ENCODE measurements at places on chromosomes 13 and 19.
A peak's percentile ranks its signal among the peaks of the same experiment; 100 is the strongest.

DNA sequence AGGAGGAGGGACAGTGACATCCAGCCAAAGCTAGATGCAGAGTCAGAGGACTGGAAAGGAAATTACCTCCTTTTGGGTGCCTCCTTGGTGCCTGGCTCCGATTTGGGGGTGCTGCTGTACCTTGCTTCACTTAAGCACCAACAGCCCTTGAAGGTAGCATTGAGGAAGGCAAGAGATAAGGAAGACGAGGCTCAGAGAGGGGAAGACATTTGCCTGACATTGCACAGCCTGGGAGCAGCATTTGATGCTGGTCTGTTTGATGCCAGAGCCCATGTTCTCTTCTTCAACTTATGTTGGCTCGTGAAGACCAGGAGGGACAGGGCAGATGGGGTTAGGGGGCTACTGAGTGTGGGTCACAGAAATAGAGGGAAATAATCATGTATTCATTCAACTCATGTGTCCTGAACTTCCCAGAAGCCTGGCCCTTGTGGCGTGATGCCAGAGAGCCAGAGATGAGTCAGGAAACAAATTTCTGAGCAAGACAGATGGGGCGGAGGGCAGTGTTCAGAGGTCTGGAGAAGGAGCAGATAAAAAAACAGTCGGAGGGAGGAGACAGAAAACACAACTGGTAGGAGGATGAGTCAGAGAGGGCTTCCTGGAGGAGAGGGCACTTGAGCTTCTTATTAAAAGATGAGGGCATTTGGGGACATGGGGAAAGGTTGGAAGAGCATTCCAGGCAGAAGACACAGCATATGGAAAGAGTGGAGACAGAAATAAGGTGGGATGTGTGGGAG lies 3.0 kb upstream of the C19orf81 start:
- no peak for DNase-seq

DNA sequence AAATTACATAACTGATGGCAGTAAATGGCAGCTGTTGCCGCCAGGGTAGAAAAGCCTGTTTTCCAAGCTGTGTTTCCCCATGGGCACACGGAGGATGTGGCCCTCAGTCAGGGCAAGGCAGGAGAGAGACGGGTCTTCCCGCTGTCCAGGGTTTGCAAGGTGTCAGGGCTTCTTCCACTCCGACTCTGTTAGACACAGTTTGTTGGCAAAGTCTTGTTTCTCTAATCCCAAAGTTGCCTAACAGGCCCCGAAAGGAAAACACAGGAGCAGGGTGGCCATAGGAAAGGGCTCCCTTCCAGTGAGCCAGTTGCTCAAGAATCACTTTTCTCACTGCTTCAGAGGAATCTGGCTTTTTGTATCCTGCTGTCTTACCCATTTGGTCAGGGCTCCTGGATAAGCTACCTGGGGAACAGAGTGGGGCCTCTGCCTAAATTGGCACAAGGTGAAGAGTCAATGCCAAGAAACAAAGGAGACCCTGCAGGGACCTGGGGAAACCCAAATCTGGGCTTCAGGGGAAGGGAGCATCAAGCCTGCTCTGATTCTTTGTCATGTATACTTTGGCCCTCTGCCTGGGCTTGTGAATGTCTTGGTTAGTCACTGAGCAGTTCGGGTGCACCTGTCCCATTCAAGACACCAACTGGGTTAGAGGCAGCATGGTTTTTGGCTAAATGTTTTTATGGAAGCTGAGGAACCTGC lies 29.0 kb upstream of the CXCL17 start:
- DNase-seq: no peak

- DNase-seq: no peak
These were observed 45.8 kb downstream of the TGDS start for GRCh38 chr13:94550062-94550738.

DNA sequence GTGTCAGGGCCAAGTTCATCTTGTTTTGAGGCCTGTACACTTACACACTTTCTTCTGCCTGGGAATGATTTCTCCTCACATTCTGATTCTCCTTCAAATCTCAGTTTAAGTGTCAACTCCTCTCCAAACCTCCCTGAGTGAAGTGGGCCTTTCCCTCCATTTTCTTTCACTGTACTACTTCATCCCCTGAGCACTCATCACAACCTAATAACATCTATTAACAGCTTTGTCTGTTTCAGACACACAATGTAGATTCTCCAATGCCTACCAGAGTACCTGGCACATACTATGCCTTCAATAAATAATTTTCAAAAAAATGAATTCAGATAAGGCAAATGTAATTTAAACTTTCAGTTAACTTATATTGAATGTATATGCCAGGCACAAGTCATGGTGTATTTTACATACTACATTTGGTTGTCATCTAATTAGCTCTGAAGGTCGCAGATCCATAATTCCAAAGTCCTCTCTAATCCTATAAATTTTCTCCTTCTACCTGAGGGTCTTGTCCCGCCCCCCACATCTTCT lies 357 bp upstream of the COG6 start:
- no peak for DNase-seq

- no peak for DNase-seq
These were observed 650.8 kb upstream of the GPC6 start for GRCh38 chr13:92575777-92576176.

- peak; percentile 66 for DNase-seq
These were observed 52.0 kb downstream of the NWD1 start for GRCh38 chr19:16771618-16772017.

DNA sequence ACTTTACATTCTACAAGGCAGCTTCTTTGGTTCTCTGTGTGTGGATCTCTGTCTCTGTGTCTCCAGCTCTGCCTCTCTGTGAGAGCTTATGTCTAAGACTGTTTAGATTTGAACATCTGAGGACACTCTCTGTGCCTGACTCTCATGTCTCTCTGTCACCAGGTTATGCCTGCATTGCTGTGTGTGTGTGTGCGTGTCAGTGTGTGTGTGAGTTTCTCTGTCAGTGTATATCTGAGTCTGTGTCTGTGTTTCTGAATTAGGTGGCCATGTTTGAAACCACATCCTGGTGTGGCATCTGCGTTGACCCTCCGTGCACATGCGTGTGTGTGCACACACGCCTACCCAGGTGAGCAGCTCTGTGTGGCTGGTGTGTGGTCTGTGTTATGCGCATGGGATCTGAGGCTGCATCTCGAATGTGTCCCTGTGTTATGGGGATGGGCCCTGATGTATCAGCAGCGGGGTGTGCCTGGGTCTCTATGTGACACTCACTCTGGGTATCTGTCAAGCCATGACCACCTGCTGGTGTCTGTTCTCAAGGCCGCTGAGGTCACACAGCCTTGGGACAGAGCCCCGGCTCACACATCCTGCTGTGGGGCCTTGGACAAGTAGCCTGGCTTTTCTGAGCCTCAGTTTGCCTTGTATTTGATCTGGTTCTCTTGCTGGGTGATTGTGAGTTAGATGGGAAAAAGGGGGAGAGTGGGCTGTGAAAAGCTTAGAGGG lies 6.7 kb downstream of the ATP1A3 start:
- DNase-seq: no peak

DNA sequence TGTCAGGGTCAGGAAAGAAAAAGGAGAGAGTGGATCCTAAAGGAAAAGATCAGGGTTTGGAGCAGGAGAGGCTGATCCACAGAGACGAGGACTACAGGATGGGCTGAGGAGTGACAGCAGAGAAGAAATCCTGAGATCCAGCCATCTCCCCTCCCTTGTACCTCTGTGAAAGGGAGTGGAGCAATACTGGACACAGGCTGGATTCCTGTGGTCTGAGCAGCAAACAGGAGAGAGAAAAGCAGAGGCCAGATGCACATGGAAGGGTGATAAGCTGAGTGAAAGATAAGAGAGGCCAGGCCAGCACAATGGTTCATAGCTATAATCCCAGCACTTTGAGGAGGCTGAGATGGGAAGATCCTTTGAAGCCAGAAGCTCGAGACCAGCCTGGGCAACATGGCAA lies 472.1 kb upstream of the TSHZ3 start:
- no peak for DNase-seq

GRCh38 chr13:59846845-59847620 lies 316.7 kb downstream of the DIAPH3 start:
- DNase-seq: no peak

GRCh38 chr19:47074621-47075020 lies 26.2 kb upstream of the TMEM160 start:
- no peak for DNase-seq

GRCh38 chr19:7894612-7895309 lies 6.5 kb downstream of the LRRC8E start:
- DNase-seq: no peak

DNA sequence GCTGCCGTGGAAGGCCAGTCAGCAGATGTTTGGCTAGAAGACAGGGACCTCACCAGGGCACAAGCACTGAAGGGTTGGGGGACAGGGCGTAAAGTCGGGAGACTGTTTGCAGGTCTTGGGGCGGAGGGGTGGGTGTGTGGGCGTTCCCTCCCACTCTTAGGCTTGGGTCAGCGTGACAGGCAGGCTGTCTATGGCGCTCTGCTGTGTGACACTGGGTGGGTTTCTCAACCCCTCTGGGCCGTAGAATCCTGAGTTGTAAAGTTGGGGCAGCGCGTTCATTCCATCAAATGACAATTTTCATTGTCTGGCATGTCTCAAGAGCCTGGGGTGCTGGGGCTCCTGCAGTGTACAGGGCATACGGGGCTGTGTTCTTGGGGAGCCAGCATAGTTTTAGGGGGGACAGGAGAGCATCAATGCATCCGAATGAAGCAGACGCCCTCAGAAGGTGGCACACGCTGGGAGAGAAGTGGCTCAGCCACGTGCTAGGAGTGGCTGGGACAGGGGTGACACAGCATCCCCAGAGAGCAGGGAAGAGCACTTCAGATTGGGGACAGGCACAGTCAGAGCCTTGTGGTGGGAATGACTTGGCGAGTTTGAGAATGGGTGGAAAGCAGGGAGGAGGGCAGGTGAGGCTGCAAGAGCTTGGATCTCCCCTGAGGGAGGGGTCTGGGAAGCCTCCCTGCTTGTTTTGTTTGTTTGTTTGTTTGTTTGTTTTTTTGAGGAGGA lies 4.4 kb downstream of the CRTC1 start:
- no peak for DNase-seq

DNA sequence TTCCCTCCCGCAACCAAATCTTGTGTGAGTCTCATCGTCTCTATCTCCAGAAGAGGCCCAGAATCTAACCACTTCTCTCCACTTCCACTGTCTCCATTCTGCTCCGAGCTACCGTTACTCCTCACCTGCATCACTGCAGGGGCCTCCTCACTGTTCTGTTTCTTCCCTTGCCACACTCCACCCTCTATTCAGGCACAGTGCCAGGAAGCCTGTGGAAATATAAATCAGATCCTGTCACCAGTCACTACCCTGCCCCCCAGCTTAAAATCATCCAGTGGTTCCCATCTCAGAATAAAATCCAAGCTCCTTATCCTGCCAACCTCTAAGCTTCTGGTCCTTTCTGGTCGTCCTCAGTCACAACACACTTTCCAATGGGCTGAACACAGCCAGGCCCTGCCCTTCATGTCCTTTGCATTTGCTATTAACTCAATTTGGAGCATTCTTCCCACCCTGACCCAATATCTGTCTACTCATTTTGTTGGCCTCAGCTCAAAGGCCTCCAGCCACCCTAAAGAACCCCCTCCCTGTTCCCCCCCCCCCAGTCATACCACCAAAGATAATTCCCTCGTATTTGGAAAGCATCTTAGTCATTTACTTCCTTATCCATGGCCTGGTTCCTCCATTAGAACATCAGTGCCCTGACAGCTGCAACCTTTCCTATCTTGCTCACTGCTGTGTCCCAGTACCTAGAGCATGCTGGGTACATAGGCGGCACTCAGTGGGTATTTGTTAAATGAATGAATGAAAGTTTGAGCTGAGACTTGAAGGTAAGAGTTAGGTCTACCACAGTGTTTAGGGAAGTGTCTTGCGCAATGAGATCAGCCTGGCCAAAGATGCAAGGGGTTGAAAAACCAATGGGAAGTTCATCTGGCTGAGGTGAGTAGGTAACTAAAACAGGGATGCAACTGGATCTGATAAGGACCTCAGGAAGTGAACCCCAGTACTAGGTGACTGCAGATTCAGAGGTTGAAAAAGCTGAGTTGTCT lies 24.4 kb downstream of the ZNF175 start:
- no peak for DNase-seq

DNA sequence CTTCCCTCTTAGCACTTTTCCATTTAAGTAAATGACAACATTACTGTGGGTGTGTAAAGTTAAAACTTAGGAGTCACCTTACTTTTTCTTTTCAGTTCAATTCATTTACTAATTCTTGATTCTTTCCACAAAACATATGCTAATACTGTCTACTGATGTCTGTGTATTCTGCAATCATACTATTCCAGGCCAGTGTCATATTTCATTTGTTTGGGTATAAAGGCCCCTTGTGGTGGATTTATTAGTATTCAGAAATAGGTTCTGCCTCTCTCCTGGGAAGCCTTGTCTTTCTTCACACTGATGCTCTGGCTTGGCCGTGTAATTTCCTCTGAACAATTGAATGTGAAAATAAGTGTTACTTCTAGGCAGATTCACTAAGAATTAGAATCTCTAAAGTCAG lies 621.9 kb upstream of the SPRY2 start:
- no peak for DNase-seq

DNA sequence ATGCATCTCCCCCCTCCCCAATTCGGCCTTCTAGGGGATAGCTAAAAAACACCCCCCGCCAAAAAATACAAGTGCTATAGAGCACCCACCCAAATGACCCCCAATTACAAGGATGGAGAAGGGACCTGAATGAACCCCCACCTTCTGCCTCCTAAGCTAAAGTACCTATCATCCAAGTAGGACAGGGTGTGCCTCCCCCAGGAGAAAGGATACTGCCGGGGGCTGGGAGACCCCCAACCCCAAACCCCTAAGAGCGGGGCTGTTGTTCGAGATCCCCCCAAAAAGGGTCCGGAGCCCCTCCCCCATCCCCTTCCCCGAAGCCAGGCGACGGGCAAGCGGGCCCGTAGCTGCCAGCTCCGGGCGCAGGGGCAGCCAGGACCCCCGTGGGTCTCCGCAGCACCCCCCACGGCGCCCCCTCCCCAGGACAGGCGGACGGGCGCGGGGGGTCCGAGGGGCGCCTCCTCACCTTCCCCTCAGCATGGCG lies 1.9 kb downstream of the ZC3H4 start:
- no peak for DNase-seq

- DNase-seq: no peak
These were observed 13.8 kb downstream of the CILP2 start for GRCh38 chr19:19551853-19552192.

GRCh38 chr19:36060430-36060829 lies 5.7 kb downstream of the WDR62 start:
- no peak for DNase-seq

DNA sequence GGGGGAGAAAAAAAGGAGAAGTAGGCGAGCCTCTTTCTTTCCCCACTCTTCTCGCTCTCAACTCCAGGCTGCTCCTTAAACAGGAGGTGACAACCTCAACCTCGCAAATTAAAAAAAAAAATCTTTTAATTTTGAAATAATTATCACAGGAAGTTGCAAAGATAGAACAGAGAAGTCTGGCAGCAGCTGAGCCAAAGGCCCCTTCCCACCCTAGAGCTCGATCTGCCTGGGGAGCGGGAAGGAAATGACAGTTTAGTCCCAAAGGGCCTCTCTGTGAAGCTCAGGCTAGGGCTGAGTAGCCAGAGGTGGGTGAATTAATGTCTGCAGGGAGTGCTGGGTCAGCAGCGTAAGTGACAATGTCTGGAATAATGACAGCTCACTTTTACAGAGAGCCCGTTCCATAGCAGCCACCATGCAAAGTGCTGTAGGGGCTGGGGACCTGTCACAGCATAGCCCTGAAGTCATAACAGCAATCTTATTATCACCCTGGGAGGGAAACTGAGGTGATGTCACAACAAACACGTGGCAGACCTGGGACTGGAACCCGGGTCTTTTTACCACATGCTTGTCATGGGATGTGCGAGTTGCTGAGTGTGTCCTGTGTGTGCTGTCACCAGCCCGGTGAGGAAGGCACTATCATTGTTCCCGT lies 8.8 kb upstream of the CD22 start:
- no peak for DNase-seq
